ENCODE measurements at places on chromosomes 6 and 20. TPM values are rescaled to one million over a fixed set of nuclear protein-coding genes. Genes with fewer than 3 reads are reported as not detected.

TIAM2 gene
- 3.1 TPM for total RNA-seq

TINAG gene
- not detected for total RNA-seq

ANGPT4 gene
- 0.01 TPM for total RNA-seq

PRDM1 gene
- 5.3 TPM for total RNA-seq

RBPJL gene
- not detected for total RNA-seq

ENPP1 gene
- 1.2 TPM for total RNA-seq

PAK1IP1 gene
- 21.4 TPM for total RNA-seq

ID4 gene
- 1.4 TPM for total RNA-seq

ZSCAN23 gene
- total RNA-seq = not detected

DEFB113 gene
- not detected for total RNA-seq

HEY2 gene
- not detected for total RNA-seq

CHRNA4 gene
- 0.48 TPM for total RNA-seq

ABHD16B gene
- not detected for total RNA-seq

PGC gene
- total RNA-seq = not detected
